Activated T-helper 1 cell treated with anti-CD3 and anti-CD28 coated beads, Interleukin-12 subunit alpha, Interleukin-12 subunit beta, Interleukin-2, Interleukin-4 antibody, amounts not matched to agents 30 ng/mL and 10 ng/mL and 1 ng/mL, durations not matched to agents 14 hours and 24 hours and 36 hours (primary cell): ENCODE measurements at places on chromosomes 1 and 21.

DNA sequence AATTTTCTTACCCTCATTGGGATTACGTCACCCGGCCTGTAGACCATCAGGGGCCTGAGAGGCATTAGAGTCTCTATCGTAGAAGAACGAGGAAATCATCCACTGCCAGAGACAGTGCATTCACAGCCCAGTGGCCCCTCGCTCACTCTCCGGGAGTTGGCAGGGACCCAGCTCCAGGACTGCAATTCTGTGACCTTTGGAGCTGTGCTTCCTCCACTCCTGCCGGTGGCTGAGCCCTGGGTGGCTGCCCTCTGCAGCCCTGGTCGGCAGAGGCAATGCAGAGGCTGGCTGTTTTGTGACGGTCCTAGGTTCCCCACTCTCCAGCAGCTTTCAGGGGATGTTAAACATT lies 12.7 kb downstream of the SLC37A1 start:
- H3K4me1 ChIP-seq = peaks cover 62% of the 10 kb centered on the region
- H3K27me3 ChIP-seq = peaks cover 2% of the 10 kb centered on the region
- no peak overlapping the region for H3K27ac ChIP-seq

DNA sequence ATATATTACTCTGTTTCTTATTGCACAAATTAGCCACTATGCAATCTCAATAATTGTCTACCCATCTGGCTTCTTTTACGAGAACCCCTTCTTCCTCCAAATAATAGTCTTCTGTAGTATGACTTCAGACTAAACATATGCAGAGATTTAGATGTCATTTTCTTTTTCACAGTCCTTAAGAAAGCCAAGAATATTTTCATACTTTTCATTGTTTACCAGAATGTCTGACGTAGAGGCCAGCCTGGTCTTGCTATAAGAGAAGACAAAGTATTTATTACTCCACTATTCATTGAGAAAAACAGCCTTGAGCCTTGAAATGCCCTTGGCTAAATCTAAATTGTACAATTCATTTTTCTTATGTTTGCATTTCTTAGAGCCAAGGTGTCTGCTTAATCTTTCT lies 714.9 kb upstream of the CXADR start:
- H3K4me3 ChIP-seq = no peak overlapping the region
- no peaks in the 10 kb centered on the region for H3K27me3 ChIP-seq
- no peaks in the 10 kb centered on the region for H3K36me3 ChIP-seq
- no peaks in the 10 kb centered on the region for H3K4me1 ChIP-seq

DNA sequence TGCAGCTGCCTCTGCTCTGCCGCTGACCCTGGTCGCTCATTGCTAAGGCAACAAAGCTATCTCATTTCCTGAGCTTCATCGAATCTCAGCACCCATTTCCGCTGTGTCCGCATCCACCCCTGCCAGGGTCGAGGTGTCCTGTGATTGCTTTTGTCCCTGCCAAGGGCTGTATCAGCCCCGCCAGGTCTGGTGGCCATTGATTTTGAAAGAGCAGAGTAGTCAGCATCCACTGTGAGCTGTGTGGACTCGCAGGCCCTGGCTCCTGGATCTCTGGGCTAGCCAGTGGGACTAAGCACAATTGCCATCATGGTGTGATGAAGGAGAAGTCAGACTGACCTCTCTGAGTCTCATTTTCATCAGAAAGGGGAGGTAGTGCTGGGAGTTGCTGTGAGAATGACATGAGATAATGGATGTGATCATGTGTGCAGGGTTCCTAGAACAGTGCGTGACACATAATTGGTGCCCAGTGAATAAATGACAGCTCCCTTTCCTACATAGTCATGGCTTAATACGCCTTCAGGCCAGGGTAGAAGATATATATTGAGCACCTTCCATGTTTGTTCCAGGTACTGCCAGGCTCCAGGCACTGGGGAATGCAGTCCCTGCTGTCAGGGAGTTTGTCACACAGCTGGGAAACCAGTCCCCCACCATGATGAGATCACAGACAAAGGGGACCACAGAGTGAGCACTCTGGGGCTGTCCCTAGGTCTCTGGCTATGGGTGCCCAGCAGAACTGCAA lies 32.1 kb downstream of the NAV1 start:
- H3K27ac ChIP-seq = no peak overlapping the region
- H3K36me3 ChIP-seq = no peaks in the 10 kb centered on the region
- H3K4me1 ChIP-seq = no peaks in the 10 kb centered on the region
- no peak for DNase-seq
- H3K4me3 ChIP-seq = no peak overlapping the region

DNA sequence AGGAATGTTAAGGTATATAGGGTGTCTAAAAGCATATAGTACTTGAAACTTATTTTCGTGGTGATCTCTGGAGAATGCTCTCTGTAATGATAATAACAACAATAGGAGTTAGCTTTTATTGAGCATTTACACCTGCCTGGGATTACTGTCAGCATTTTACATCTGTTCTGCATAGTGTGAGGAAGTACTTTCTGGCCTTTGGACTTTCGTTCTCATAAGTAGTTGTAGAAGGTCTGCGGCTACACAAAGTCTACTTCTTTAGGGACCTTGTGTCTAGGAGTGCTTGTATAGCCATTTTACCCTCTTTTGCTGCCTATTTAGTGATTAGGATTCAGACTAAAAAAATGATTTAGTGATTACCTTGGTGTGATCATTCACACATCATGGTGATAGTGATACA lies 103.6 kb upstream of the GPR52 start:
- DNase-seq = no peak
- no peak overlapping the region for H3K4me3 ChIP-seq
- no peak overlapping the region for H3K27ac ChIP-seq
- no peaks in the 10 kb centered on the region for H3K4me1 ChIP-seq
- H3K36me3 ChIP-seq = peaks cover 1% of the 10 kb centered on the region

DNA sequence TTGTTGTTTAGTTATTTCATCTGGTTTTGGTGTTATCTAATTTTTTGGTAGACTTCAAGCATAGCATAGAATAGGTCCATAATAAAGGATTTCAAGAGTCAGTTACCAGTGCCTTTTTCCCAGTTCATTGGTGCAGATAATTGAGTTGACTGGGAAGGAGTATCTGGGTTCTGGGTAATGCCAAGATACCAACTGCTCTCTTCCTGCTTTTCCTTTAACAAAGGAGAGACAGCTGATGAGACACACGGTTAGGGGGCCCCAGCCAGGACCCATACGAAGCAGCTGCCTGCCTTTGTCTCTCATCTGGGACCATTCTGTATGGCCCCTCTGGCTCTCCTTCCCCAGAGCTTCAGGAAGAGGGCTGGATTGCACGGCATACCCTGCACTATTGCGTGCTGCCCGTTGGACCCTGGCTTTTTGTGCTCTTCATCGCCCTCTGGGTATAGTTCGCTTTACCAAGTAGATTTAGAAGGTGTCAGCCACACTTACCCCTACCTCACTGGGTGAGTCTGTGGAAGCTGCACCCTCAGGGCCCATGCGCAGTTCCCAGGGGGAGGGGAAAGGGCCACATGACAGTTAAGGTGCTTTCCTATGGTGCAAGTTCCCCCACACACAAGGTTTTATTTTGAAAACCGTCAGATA lies 7.0 kb downstream of the NAV1 start:
- no peak overlapping the region for H3K4me3 ChIP-seq
- DNase-seq = no peak
- H3K4me1 ChIP-seq = no peaks in the 10 kb centered on the region
- no peaks in the 10 kb centered on the region for H3K36me3 ChIP-seq
- no peak overlapping the region for H3K27ac ChIP-seq

- H3K4me1 ChIP-seq = no peaks in the 10 kb centered on the region
- no peak for DNase-seq
- H3K27ac ChIP-seq = no peak overlapping the region
- no peak overlapping the region for H3K4me3 ChIP-seq
Measured at GRCh38 chr1:218547957-218548730, 203.0 kb downstream of the TGFB2 start.

DNA sequence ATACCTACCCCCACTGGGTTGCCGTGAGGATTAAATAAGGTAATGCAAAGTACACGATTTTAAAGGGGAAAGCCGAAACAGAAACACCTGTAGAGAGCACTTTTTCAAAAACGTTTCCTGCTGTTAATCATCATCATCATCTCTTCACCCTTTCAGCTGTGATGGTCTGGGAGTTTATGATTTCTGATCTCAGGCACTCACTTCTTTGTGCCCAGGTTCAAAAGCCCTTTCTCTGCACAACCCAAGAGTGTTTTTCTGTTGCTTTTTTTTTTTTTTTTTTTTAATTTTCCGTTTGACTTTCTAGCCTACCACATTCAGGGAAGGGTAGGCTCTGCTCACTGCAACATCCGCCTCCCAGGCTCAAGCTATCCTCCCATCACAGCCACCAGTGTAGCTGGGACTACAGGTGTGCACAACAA lies 936 bp upstream of the UBXN11 start:
- no peak for DNase-seq
- peaks cover 2% of the 10 kb centered on the region for H3K36me3 ChIP-seq
- peak overlapping the region; percentile 99 for H3K4me3 ChIP-seq

DNA sequence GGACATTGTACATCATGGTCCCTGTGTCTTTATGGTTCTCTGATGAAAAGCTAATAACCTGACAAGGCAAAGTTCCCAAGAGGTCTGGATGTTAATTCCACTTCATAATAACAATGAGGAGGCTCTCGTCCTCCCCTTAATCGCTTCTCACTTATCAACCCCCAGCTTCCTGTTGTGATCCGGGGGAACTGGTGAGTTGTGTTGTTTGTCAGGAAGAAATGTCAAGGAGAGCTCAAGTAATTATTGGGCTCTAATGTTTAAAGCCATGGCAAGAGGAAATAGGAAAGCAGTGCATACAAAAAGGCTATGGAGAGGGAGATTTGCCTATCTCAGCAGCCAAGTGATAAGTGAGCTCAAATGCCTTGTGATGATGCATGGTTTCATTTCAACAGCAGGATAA lies 42.8 kb upstream of the RASAL2 start:
- no peak overlapping the region for H3K4me3 ChIP-seq
- peaks cover 3% of the 10 kb centered on the region for H3K27me3 ChIP-seq
- H3K27ac ChIP-seq = no peak overlapping the region
- no peak for DNase-seq

- H3K36me3 ChIP-seq = peaks cover 2% of the 10 kb centered on the region
- DNase-seq = no peak
- no peak overlapping the region for H3K4me3 ChIP-seq
- peaks cover 1% of the 10 kb centered on the region for H3K27me3 ChIP-seq
- no peak overlapping the region for H3K27ac ChIP-seq
Measured at GRCh38 chr1:234900595-234900994, 228.0 kb downstream of the TOMM20 start.

- H3K36me3 ChIP-seq = no peaks in the 10 kb centered on the region
- H3K27ac ChIP-seq = no peak overlapping the region
- DNase-seq = peak; percentile 27
- H3K27me3 ChIP-seq = no peaks in the 10 kb centered on the region
- H3K4me1 ChIP-seq = no peaks in the 10 kb centered on the region
Measured at GRCh38 chr21:46153247-46154154, 1.9 kb downstream of the FTCD start.

- H3K27ac ChIP-seq = no peak overlapping the region
- H3K36me3 ChIP-seq = no peaks in the 10 kb centered on the region
- H3K4me1 ChIP-seq = no peaks in the 10 kb centered on the region
Measured at GRCh38 chr1:54979327-54979891, 1.0 kb upstream of the TMEM61 start.

DNA sequence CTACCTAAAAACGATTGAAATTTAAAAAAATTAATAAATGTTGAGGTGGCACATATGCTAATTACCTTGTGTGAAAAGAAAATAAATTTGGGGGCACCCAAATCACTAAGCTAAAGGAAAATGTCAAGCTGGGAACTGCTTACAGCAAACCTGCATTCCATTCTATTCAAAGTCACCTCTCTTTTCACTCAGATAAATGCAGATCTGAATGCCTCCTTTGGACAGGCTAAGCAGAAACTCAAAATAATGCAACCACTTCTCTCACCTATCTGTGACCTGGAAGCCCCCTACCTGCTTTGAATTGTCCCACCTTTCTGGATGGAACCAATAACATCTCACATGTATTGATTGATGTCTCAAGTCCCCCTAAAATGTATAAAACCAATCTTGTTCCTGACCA lies 628.7 kb downstream of the AMY1C start:
- no peak for DNase-seq
- H3K4me3 ChIP-seq = no peak overlapping the region
- H3K27ac ChIP-seq = no peak overlapping the region
- no peaks in the 10 kb centered on the region for H3K4me1 ChIP-seq

- H3K27ac ChIP-seq = peak overlapping the region; percentile 99
- DNase-seq = no peak
- H3K36me3 ChIP-seq = peaks cover 55% of the 10 kb centered on the region
- peaks cover 89% of the 10 kb centered on the region for H3K4me1 ChIP-seq
Measured at GRCh38 chr1:12172042-12172851, 5.5 kb downstream of the TNFRSF1B start.

DNA sequence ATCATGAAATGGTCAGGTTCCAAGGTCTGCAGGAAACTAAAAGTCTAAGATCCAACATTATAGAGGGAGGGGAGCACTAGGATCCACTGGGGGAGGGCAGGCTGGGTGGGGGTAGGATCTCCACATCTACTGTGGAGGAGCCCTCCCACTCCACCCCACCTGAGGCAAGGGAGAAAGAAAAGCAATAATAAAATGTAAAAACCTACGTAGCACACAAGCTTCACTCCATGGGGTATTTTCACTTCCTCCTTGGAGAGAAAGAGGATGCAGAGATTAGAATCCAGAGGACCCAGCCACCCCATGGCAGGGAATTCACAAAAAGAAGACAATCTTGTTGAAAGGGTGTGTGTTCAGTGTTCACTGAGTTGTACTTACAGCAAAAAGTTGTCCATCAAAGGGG lies 14.4 kb downstream of the SPOCD1 start:
- H3K36me3 ChIP-seq = no peaks in the 10 kb centered on the region
- H3K27ac ChIP-seq = no peak overlapping the region
- H3K4me3 ChIP-seq = no peak overlapping the region
- peaks cover 11% of the 10 kb centered on the region for H3K27me3 ChIP-seq
- H3K4me1 ChIP-seq = no peaks in the 10 kb centered on the region
- DNase-seq = no peak

DNA sequence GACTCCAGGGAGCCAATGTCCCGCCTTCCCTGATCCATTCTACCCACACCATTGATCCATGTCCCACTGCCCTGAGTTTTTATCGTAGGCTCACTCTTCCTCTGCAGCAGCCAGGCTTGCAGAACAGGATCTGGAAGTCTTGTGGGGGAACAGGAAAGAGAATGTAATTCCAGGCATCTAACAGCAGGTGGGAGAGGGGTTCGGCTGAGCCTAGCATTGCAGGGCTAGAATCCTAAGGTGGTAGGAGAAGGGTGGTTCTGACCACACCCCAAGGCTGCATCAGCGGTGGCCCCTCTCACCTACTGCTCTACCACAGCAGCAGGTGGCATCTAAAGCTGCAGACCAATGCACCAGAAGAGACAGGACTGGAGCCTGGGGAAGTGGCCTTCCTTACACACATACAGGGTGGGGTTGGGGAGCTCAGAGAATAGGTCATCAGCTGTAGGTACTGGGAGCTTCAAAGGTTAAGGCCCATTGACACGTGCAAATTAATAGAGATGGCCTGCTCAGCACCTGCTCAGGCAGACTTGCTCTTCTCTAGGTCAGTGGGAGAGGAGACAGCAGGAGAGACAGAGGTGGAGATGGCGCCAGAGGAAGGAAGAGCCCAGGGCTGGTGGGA lies 20.5 kb downstream of the KNCN start:
- no peak overlapping the region for H3K27ac ChIP-seq
- peaks cover 33% of the 10 kb centered on the region for H3K27me3 ChIP-seq
- H3K4me1 ChIP-seq = peaks cover 26% of the 10 kb centered on the region
- H3K4me3 ChIP-seq = no peak overlapping the region
- peaks cover 2% of the 10 kb centered on the region for H3K36me3 ChIP-seq
- DNase-seq = no peak

GRCh38 chr1:94611681-94612475 lies 70.3 kb upstream of the F3 start:
- H3K27ac ChIP-seq = no peak overlapping the region
- no peaks in the 10 kb centered on the region for H3K36me3 ChIP-seq
- peaks cover 5% of the 10 kb centered on the region for H3K27me3 ChIP-seq
